ENCODE measurements at places on chromosomes 6 and 20. TPM values are rescaled to one million over a fixed set of nuclear protein-coding genes. Genes with fewer than 3 reads are reported as not detected.

GRCh38 chr20:8152183-8152582, 20.1 kb downstream of the PLCB1 start:
- H3K36me3 ChIP-seq = no peaks in the 10 kb centered on the region
- H3K27me3 ChIP-seq = no peaks in the 10 kb centered on the region
- H3K4me3 ChIP-seq = no peak overlapping the region
- no peak overlapping the region for H3K27ac ChIP-seq
- peaks cover 16% of the 10 kb centered on the region for H3K4me1 ChIP-seq

GRCh38 chr6:81792826-81793225, 40.3 kb upstream of the TENT5A start:
- DNase-seq = no peak
- H3K36me3 ChIP-seq = no peaks in the 10 kb centered on the region
- H3K27me3 ChIP-seq = no peaks in the 10 kb centered on the region
- no peak overlapping the region for H3K4me3 ChIP-seq

DNA sequence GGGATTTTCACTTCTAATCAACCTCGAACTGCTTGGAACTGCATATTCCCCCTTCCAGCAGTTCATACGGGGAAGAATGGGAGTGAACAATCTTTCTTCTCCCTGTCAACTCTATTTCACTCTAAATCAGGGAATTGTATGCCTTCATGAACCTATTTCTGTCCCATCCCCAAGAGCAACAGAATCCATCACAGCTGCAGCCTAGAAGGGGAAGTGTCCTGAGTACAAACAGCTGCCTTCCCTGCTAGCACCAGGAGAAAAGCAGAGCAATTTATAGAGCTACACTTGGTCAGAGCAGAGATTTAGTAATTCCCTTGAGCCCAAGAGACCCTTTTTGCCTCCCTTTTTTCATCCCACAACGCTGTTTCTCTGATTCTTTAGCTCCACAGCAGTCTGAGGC, 208.4 kb downstream of the ADGRG6 start:
- H3K4me1 ChIP-seq = no peaks in the 10 kb centered on the region
- no peak for DNase-seq

DNA sequence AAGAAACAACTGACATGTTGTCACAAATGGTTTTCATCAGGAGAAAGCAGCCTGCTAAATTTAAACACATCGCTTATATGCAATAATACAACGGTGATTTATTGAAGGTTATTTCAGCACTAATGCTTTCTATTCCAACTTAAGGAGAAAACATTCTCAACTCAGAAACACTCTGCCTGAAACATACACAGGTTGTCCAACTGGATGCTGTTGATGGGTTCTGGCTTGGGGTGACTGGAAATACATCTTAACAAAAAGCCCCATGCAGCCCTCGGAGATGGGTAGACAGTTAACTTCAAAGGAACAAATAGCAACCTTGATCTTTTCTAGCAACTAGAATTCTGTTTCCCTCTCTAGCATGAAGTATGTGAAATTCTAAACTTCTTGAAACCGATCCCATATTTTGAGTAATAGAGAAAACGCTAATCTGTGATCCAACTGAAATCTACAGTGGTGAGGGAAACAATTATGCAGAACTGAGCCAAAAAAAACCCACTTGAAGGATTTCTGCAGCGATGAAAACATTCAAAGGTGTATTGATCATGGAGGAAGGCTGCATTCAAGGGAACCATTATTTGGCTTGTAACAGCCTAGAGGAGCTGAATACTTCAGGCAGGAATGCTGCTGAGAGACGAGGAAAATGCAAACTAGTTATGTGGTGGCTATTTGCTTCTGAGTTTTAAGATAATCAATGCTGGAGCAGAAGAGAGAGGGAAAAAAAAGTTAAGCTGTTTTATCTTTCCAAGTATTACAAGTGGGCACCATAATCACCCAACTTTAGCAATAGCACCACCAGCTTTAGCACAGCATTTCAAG, 6.9 kb downstream of the ZMYND8 start:
- peak overlapping the region; percentile 98 for H3K27ac ChIP-seq
- no peak overlapping the region for H3K4me3 ChIP-seq
- no peaks in the 10 kb centered on the region for H3K27me3 ChIP-seq
- no peak for DNase-seq
- peaks cover 73% of the 10 kb centered on the region for H3K4me1 ChIP-seq

- H3K36me3 ChIP-seq = no peaks in the 10 kb centered on the region
- no peak overlapping the region for H3K4me3 ChIP-seq
Measured at GRCh38 chr6:167331565-167331964, 6.7 kb downstream of the TTLL2 start.

DNA sequence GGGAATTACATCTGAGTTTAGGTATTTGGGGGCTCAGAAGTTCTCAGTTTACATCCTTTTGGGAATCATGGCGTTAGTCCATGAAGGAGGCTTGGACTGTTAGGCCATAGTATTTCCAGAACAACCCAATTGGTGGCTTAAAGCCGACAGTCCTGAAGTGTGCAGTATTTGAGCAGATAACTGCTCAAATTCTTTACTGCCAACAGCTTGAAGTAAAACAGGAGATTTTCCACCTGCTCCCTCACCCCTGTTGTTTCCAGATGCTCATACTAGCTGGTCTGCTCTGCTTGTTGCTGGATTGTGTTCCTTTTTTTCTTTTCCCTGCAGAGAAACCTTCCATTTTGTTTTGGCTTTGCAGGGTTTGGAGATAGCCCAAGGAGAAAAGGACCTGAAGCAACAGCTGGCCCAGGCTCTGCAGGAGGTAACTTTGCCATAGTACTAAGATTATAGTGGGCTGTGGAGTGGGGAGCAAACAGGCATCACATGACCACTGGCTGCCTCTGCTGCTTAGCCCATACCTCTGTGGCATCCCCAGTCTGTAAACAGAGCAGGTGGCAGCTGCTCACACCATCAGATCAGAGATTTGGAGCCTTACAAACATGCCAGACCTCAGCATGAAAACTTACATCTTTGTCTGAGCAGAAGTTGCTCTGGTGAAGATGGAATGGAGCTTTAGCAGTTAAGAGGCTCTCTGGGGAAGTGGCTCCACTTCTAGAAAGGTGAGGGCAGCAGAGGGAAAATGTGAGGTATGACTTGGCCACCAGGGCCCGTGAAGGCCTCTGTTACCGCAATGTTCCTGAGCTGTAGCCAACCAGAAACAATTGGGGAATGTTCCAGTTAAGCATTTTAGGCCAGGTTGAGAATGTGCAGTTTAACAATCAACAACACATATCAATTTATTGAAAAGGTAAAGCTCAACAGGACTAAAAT, 17.6 kb downstream of the RNF8 start:
- peaks cover 21% of the 10 kb centered on the region for H3K4me1 ChIP-seq
- H3K4me3 ChIP-seq = no peak overlapping the region
- H3K36me3 ChIP-seq = peaks cover 41% of the 10 kb centered on the region
- no peak for DNase-seq

- no peak for DNase-seq
- no peaks in the 10 kb centered on the region for H3K4me1 ChIP-seq
- no peak overlapping the region for H3K27ac ChIP-seq
- no peaks in the 10 kb centered on the region for H3K27me3 ChIP-seq
Measured at GRCh38 chr20:49361862-49362660, 84.2 kb upstream of the ZNFX1 start.

DNA sequence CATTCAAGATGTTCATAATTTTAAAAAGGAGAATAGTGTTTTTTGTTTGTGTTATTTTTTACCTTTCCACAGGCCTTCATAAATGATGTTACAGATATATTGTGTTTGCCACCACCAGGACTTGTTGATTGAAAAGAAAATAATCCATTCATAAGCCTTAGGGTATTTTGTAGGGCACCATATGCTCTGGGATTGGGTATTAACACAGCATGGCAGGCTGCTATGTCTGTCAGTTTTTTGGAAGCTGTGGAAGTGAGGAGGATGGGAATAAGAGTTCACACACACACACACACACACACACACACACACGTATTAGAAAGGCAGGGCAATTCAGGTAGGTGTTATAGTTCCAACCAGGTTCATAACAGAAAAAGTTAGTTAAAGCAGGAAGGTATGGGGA, 237.9 kb downstream of the HDGFL1 start:
- H3K36me3 ChIP-seq = no peaks in the 10 kb centered on the region
- H3K27me3 ChIP-seq = no peaks in the 10 kb centered on the region
- H3K27ac ChIP-seq = no peak overlapping the region
- no peaks in the 10 kb centered on the region for H3K4me1 ChIP-seq
- no peak overlapping the region for H3K4me3 ChIP-seq

DNA sequence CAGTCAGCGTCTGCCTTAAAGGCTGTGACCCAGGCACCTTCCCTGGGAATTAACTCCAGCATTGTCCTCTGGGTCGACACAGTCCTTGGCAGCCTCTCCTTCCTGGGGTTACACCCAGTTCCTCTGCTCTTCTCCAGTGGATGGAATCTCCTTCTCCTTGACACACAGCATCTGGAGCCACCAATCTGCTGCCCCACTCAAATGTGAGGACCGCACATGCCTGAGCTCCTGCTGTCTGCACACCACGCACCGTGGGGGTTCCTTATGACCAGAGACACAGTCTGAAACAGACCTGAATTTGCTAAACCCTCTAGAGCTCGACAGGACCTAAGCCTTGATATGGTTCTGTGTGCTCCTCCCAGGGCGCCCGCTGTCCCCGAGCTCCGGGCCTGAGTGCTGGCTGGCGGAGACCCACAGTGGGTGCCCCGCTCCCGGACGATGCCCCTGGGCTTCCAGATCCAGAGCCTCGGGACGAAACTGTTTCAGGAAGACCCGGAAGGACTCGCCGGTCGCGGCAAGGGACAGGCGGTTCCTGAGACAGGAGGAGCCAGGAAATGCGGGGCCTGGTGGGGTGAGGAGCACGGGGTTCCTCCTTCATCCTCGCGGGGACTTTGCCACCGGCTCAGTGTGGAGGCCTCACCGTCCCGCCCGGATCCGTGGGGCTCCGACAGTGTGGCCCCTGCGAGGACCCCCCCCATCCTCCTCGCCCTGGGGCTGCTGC, 2.5 kb upstream of the RAET1G start:
- no peaks in the 10 kb centered on the region for H3K36me3 ChIP-seq
- H3K27me3 ChIP-seq = peaks cover 16% of the 10 kb centered on the region
- peak overlapping the region; percentile 62 for H3K4me3 ChIP-seq

GRCh38 chr20:414161-414560, 6.1 kb downstream of the RBCK1 start:
- peaks cover 73% of the 10 kb centered on the region for H3K36me3 ChIP-seq
- H3K27me3 ChIP-seq = no peaks in the 10 kb centered on the region
- H3K4me1 ChIP-seq = peaks cover 13% of the 10 kb centered on the region
- H3K27ac ChIP-seq = no peak overlapping the region
- no peak for DNase-seq

GRCh38 chr6:31797588-31797987, 2.0 kb upstream of the VARS1 start:
- H3K4me3 ChIP-seq = no peak overlapping the region
- H3K36me3 ChIP-seq = no peaks in the 10 kb centered on the region
- no peak overlapping the region for H3K27ac ChIP-seq

PACSIN1 gene
- total RNA-seq = 11.2 TPM

TCP11 gene
- total RNA-seq = not detected

TRIM10 gene
- not detected for total RNA-seq
